ENCODE measurements at places on chromosomes 11 and 22. TPM values are rescaled to one million over a fixed set of nuclear protein-coding genes. Genes with fewer than 3 reads are reported as not detected.
A peak's percentile ranks its signal among the peaks of the same experiment; 100 is the strongest.

- no peak for DNase-seq
Observed at GRCh38 chr11:70640408-70640807, 242.1 kb downstream of the CTTN start.

DNA sequence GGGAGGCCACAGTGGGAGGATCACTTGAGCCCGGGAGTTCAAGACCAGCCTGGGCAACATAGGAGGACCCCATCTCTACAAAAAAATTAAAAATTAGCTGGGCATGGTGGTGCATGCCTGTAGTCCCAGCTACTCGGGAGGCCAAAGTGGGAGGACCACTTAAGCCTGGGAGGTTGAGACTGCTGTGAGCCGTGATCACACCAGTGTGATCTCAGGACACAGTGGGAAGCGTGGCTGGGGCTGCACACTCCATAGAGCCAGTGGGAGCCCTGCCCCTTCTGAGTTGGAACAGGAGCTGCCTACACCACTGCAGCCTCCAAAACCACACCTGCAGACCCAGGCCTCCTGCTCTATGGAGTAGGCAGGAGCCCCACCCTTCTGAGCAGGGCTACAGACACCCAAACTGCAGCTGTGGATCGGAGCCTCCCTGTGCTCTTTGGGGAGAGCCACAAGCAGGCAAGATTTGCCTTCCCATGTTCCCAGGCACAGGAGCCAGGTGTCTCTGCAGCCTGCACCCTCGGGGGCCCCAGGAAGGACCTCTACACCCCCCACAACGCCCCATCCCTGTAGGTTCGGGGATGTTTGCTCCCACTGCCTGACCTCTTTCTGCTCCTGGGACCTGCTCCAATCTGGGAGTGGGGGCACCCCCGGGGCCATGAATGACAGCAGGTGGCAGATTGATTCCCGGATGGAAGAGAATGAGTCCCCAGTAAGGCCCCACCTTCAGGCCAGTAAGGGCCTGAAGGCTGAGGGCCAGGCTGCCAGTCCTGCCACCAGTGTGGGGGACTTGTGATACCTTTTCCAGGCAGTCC, 245.4 kb downstream of the BUD13 start:
- DNase-seq, result no peak

DNA sequence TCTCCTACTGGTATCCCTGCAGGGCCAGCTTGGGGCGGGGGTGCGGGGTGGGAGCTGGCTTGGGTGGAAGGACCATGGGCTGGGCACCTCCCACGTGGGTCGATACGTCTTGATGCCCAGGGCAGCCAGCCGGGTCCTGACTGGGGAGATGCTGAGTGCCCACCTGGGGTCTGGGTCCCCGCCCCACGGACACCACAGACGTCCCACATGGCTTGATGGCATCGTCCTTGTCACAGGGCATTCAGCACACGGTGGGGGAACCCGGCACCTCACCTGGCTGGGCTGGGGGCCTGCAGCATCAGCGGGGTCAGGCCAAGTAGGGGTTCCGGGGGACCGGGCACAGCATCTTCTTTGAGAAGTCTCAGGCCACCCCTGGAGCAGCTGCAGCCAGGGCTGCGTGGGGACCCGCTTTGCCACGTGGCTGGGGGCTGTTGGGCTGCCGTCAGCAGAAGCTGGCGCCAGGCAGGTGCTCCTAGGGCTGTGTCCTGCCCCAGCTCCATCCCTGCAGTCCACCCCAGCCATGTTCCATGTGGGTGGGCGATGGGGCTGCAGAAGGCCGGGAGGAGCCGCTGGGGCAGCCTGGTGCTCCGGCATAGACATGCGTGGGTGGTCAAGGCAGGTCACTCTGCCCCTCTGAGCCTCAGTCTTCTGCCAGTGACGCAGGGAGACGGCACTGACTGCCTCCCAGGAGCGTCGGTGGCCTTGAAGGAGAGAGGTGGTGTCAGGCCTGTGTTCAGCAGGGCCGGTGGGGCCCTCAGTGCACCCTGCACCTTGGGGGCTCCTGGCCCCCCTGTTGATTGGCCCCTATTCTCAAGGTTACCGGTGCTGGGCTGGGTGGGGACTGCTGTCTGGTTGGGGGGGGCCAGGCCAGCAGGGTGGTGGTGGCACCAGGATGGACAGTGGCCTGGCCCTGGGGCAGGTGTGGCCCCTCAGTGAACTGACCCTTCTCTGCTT, 8.4 kb downstream of the SELENOO start:
- no peak for DNase-seq

DNA sequence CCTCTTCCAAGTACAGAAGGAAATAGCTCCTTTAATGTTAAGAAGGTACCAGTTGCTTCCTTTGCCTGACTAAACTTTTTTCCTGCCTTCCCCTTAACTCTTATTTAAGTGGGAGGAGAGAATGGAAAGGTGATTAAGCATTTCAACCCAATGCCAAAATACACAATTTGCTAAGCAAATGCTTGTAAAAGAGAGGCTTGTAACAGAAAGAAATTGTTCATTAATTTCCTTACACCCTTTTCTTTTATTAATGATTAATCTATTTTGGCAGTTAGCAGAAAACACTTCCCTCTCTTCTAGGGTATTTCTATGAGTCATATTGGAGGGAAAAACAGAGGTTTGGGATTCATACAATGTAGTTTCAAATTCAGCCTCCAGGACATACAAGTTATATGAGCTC, 427.6 kb upstream of the FAT3 start:
- DNase-seq, result no peak

GRCh38 chr11:110076371-110076965, 16.7 kb upstream of the ZC3H12C start:
- no peak for DNase-seq

GRCh38 chr11:28346721-28347120, 238.5 kb downstream of the METTL15 start:
- no peak for DNase-seq

DNA sequence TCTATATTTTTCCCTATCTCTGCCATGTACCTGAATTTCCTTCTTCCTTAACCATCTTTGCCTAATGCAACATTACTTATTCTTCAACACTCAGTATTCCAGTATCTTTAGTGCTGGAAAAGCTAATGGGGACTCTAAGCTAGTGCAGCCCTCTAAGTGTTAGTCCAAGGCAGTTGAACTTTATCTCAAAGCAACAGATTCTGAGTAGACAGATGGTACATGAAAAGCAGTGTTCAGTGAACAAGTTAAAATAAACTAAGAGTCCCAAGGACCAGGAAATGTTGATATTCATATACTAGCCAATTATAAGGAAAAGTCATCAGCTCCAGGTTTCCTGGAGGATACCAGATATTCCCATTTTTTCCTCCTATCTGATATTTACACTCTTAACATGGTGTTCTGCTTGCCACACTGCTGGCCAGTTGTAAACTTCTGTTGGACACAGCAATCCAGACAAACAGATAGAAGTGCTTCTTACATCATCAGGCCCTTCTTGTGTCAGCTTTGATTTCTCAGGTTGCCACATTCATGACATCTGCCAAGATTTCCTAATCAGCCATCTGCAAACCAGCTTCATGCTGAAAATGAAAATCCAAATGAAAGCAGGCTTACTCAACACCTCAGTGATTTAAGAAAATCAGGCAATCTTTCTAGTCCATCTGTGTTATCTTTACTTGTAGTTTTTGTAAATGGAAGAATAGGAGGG, 255.9 kb upstream of the POU2AF2 start:
- peak; percentile 77 for DNase-seq

GRCh38 chr11:125173556-125173955, 9.0 kb downstream of the PKNOX2 start:
- DNase-seq, result no peak

GRCh38 chr11:61745781-61746441, 6.5 kb upstream of the MYRF start:
- no peak for DNase-seq

- DNase-seq, result no peak
Observed at GRCh38 chr11:14022821-14023220, 60.3 kb downstream of the SPON1 start.

IRAG1 gene
- total RNA-seq, result 305 TPM

FREY1 gene
- 0.65 TPM for total RNA-seq

OVCH2 gene
- not detected for total RNA-seq

FGF4 gene
- total RNA-seq, result not detected

YPEL1 gene
- total RNA-seq, result 16.6 TPM

KMT5B gene
- total RNA-seq, result 49.4 TPM

UQCC3 gene
- 7.5 TPM for total RNA-seq
